ENCODE measurements at places on chromosomes 3 and 15. TPM values are rescaled to one million over a fixed set of nuclear protein-coding genes. Genes with fewer than 3 reads are reported as not detected.

The CMSS1 gene
- total RNA-seq = 1.8 TPM

The SEMA5B gene
- total RNA-seq = 4.5 TPM

The DAZL gene
- total RNA-seq = not detected

- DNase-seq = peak; percentile 65
Measured at GRCh38 chr3:172138792-172139507, 99.6 kb downstream of the FNDC3B start.

GRCh38 chr3:144900366-144900765 is 928.7 kb downstream of the DIPK2A start:
- DNase-seq = no peak

GRCh38 chr3:131494706-131495105 is 8.1 kb downstream of the MRPL3 start:
- DNase-seq = no peak
